Left renal pelvis (tissue), 4 donors: ENCODE measurements at places on chromosomes 11 and 22.

DNA sequence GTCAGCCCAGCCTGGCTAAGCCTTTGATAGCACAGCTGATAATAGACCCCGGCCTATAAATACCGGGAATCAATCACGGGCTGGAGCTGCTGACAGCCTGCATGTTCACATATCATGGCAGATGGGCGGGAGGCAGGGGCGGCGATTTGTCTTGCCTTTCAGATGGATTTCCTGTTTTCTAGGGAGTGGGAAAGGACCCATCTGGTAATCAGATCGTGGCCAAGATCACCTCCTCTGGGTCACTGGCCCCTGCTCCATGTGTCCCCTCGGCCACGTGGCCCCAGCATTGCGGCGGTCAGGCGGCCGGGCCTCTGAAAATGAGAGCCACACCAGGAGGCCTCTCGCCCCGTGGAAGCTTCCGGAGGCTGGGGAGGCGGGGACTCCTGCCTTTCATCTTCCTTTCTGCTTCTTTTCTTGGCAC is 36.6 kb downstream of the SMIM38 start:
- DNase-seq, result peak; percentile 20

- DNase-seq, result no peak
These were observed 23.8 kb downstream of the POU2AF2 start for GRCh38 chr11:111269146-111269868.

- DNase-seq, result no peak
These were observed 1.7 kb upstream of the CAVIN3 start for GRCh38 chr11:6321961-6322362.

GRCh38 chr11:60318726-60319125 is 8.3 kb upstream of the MS4A6E start:
- no peak for DNase-seq

- DNase-seq, result no peak
These were observed 81.0 kb downstream of the BUD13 start for GRCh38 chr11:116691771-116692177.

GRCh38 chr22:11626422-11626773 is 3901.6 kb upstream of the OR11H1 start:
- no peak for DNase-seq

- DNase-seq, result no peak
These were observed 47.5 kb upstream of the ME3 start for GRCh38 chr11:86719781-86720463.

DNA sequence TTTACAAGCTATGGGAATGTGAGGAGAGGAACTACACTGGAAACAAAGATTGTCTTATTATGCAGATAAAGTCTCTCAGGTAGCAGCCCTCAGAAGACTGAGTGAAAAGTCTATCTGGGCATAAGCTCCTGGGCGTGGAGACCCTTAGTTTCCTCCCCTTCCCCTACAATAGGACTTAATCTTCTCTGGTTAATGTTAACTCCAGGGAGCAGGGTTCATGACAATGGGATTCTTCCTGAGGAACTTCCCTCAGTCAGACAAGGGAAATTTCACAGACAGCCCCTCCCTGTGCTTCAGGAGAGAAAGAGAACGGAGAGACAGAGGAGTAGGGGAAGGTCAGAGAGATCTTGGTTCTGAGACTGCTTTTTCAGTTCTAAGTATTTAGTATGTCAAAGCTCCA is 1428.6 kb downstream of the LRRC4C start:
- no peak for DNase-seq

DNA sequence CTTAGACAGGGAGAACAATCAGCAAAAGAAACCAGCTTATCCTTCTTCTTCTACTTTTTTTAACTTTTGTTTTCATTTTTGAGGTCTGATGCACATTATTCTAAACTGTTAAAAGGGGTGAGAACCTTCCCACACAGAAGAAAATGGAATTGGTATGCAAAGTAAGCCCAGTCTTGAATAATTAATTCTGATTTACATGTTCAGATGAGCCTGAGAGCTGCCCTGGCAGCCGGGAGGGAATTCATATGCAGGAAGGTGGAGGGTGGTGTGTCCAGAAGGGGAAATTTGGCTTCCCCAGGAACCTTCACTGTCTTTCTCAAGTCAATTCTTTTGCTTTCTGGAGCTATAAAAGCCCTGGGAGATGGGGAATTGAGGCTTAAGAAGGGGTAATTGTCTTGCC is 181.0 kb downstream of the INSC start:
- DNase-seq, result no peak
